Progenitor cell of endocrine pancreas (in vitro differentiated cells): ENCODE measurements at places on chromosomes 11 and 22. TPM values are rescaled to one million over a fixed set of nuclear protein-coding genes. Genes with fewer than 3 reads are reported as not detected.

GRCh38 chr11:9057888-9058287 lies 33.5 kb downstream of the SCUBE2 start:
- no peak for DNase-seq
- no peak overlapping the region for H3K27ac ChIP-seq
- no peaks in the 10 kb centered on the region for H3K36me3 ChIP-seq
- peaks cover 27% of the 10 kb centered on the region for H3K27me3 ChIP-seq
- no peak overlapping the region for H3K4me3 ChIP-seq
- H3K4me1 ChIP-seq: no peaks in the 10 kb centered on the region

DNA sequence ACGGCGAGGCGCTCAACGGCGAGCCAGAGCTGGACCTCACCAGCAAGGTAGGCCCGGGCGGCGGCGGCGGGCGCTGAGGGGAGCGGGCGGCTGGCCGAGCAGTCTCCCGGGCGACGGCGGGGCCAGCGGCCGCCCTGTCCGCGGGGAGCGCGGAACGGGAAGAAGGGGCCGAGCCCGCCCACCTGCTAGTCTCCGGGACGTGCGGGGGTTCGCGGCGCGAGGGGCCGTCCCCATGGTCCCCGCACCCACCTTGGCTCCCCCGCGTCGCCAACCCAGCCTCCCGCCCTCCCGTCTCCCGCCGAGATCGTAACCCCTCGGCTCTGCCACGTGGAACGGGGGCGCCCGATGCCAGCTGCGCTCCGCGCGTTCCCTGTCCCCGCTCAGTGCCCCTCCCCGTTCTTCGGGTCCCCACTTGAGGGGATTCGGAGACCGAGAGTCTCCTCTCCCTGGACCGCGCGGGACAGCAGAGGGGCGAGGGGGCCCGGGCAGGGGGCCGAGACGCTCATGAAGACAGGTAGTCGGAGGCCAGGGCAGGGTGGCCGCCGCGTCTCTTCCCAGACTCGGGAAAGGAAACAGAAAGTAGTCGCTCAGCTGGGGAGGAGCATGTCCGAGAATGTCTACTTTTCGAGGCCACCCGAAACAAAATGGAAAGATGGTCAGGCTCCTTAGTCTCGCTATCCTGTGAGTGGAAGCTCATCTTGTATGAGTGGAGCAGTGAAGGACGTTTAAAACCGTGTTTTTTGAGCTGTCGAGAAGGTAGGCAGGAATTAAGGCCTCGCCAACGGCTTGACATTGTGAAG lies 557 bp downstream of the GTPBP1 start:
- no peaks in the 10 kb centered on the region for H3K27me3 ChIP-seq
- H3K27ac ChIP-seq: peak overlapping the region; percentile 94
- peaks cover 26% of the 10 kb centered on the region for H3K4me1 ChIP-seq

- peak overlapping the region; percentile 97 for H3K4me3 ChIP-seq
- DNase-seq: no peak
- H3K27me3 ChIP-seq: no peaks in the 10 kb centered on the region
- H3K27ac ChIP-seq: peak overlapping the region; percentile 99
- peaks cover 33% of the 10 kb centered on the region for H3K36me3 ChIP-seq
Measured at GRCh38 chr11:123062892-123063825, 1.2 kb upstream of the HSPA8 start.

- no peak for DNase-seq
- peaks cover 31% of the 10 kb centered on the region for H3K4me1 ChIP-seq
- no peaks in the 10 kb centered on the region for H3K27me3 ChIP-seq
- no peak overlapping the region for H3K27ac ChIP-seq
- peaks cover 20% of the 10 kb centered on the region for H3K36me3 ChIP-seq
Measured at GRCh38 chr11:85661972-85662664, 2.8 kb downstream of the CREBZF start.

GRCh38 chr11:33802194-33802950 lies 28.1 kb upstream of the FBXO3 start:
- H3K27me3 ChIP-seq: peaks cover 57% of the 10 kb centered on the region
- peak overlapping the region; percentile 9 for H3K27ac ChIP-seq
- no peaks in the 10 kb centered on the region for H3K36me3 ChIP-seq
- H3K4me1 ChIP-seq: peaks cover 12% of the 10 kb centered on the region

DNA sequence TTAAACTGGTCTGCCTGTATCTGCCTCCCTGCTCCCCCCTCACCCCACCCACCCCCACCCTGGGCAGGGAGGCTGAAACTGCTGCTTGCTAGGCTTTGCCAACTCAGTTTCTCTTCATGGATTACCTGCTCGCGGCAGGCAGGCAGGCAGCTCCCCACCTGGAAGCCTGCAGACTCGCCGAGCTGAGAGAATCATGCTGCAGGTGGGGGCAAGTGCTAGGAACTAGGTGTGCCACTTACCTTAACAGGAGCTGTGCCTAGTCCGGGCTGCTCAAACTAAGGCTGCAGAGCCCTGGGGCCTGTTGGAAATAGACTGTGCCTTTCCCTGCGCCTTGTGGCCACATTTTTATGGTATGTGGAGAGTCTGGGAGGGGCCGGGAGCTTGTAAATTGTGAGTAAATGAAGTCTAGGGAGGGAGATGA lies 30.3 kb downstream of the MARK2 start:
- H3K4me1 ChIP-seq: peaks cover 37% of the 10 kb centered on the region
- H3K4me3 ChIP-seq: no peak overlapping the region
- H3K27ac ChIP-seq: no peak overlapping the region
- H3K36me3 ChIP-seq: no peaks in the 10 kb centered on the region

DNA sequence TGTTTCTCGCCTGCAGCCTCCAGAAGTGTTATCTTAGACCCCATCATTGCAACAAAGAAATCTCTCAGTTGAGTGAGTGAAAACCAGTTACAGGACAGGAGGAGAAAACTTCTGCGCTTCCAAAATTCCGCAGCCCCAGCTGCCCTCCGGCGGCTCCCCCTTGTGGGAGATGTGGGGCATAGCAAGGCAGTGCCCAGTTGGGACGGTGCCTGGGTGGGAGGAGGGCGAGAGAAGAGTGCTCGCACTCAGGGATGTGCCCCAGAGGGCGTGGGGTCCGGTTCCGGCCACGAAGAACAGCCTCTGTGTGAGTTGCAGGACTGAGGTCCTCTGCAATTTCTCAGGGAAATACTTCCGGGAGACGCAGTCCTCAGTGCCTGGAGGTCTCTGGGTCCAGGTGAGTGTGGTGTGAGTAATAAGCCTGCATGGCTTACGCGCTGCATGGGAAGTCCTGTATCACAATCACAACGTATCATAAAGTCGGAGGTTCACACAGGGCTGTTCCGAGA lies 87.0 kb upstream of the BLID start:
- H3K4me3 ChIP-seq: peak overlapping the region; percentile 38
- DNase-seq: peak; percentile 61
- H3K36me3 ChIP-seq: no peaks in the 10 kb centered on the region

DNA sequence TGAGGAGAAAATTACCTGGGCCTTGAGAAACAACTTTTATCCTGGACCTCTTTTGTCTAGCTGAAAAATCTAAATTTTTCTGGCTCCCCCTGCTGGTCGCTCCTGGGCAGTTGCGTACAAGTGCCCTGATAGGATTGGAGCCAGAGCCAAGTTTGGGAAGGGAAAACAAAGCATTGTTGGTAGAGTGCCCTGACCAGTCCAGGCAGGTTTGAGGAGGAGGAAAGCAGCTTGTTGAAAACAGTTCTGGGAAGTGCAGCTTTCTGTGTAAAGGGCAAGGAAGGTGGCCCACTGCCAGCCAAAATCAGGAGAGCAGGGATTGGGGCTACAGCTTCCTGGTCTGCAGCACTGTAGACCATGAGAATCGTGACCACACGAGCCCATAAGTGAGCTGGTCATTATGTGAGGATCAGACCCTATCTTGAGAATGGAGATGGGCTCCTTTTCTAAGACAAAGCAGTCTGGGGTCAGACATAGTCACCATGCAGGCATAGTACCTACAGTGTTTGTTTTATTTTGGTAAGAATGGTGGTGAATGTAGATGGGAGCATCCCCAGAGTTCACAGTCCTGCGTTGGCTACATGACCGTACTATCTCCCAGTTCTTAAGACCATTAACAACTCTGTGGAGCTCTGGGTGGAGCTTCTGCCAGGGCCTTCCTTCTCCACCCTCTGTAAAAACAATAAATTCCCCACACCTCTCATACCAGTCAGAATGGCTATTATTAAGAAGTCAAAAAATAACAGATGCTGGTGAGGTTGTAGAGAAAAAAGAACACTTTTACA lies 21.3 kb upstream of the PIK3IP1 start:
- H3K4me1 ChIP-seq: peaks cover 5% of the 10 kb centered on the region
- no peak overlapping the region for H3K4me3 ChIP-seq
- no peaks in the 10 kb centered on the region for H3K27me3 ChIP-seq
- DNase-seq: peak; percentile 44
- peaks cover 12% of the 10 kb centered on the region for H3K36me3 ChIP-seq

DNA sequence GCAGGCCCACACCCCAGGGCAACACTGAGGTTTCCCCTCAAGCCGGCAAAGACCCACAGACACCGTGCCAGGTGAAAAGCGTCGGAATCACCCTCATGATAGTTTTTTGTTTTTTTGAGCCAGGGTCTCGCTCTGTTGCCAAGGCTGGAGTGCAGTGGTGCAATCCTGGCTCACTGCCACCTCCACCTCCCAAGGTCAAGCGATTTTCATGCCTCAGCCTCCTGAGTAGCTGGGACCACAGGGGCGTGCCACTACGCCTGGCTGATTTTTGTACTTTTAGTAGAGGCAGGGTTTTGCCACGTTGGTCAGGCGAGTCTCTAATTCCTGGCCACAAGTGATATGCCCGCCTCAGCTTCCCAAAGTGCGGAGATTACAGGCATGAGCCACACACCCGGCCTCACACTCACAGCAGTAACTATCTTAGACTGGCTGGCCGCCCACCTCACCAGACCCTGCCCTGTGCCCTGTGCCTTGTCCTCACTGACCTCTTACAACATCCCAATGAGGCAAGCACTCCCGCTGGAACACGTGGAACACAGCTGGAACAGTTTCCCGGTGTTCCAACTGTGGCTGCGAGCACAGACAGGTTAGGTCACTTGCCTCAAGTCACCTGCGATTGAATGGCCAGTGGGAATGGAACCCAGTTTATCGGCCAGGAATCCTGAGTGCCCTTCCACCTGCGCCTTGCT lies 21.1 kb downstream of the LRRC10B start:
- peaks cover 20% of the 10 kb centered on the region for H3K4me1 ChIP-seq
- H3K4me3 ChIP-seq: no peak overlapping the region
- no peaks in the 10 kb centered on the region for H3K36me3 ChIP-seq

DNA sequence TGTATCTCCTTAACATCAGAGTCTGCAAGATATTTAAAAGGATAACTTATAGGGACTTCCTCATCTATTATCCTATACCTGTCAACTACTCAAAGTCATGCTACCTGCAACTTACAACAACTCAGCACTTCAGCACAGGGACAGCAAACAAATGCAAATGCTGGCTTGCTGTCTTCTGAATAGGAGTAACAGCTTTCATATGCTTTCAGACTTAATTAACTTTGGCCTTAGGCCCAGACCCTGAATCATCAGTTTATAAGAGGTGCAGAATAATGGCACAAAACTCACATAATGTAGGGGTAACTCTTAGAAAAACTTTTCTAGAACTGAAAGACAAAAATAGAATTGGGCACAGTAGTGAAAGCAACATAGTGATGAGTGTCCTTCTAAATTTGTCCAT lies 953.4 kb downstream of the DLG2 start:
- H3K36me3 ChIP-seq: no peaks in the 10 kb centered on the region
- no peaks in the 10 kb centered on the region for H3K27me3 ChIP-seq
- no peaks in the 10 kb centered on the region for H3K4me1 ChIP-seq
- H3K4me3 ChIP-seq: no peak overlapping the region
- H3K27ac ChIP-seq: no peak overlapping the region

- no peak for DNase-seq
- no peaks in the 10 kb centered on the region for H3K36me3 ChIP-seq
- H3K4me3 ChIP-seq: peak overlapping the region; percentile 87
Measured at GRCh38 chr11:110094298-110095285, 1.4 kb downstream of the ZC3H12C start.

- no peak overlapping the region for H3K4me3 ChIP-seq
- H3K4me1 ChIP-seq: peaks cover 2% of the 10 kb centered on the region
- DNase-seq: no peak
- H3K27me3 ChIP-seq: peaks cover 27% of the 10 kb centered on the region
Measured at GRCh38 chr11:131668500-131669400, 298.3 kb downstream of the NTM start.

- no peak for DNase-seq
- H3K4me1 ChIP-seq: no peaks in the 10 kb centered on the region
- no peak overlapping the region for H3K27ac ChIP-seq
- H3K27me3 ChIP-seq: peaks cover 8% of the 10 kb centered on the region
- H3K4me3 ChIP-seq: no peak overlapping the region
Measured at GRCh38 chr11:109747839-109748238, 325.8 kb downstream of the C11orf87 start.

DNA sequence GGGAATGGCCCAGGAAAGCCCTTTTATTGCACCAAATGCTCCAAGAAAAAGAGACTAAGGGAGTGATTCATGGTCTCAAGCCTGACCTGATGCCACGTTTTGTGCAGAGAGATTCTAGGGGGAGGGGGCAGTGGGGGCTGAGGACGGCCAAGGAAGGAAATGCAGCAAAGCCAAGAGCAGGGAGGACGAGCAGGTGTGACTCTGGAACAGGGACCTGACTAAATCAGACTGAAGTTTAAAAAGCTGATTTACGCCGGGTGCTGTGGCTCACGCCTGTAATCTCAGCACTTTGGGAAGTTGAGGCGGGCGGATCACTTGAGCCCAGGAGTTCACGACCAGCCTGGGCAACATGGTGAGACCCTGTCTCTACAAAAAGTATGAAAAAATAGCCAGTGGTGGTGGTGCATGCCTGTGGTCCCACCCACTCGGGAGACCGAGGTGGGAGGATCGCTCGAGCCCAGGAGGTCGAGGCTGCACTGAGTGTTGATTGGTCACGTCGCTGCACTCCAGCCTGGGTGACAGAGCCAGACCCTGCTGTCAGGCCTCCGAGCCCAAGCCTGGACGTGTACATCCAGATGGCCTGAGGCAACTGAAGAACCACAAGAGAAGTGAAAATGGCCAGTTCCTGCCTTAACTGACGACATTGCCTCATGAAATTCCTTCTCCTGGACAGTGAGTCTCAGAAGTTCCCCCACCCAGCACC lies 10.8 kb upstream of the IFITM3 start:
- H3K27me3 ChIP-seq: no peaks in the 10 kb centered on the region
- peaks cover 29% of the 10 kb centered on the region for H3K4me1 ChIP-seq
- DNase-seq: no peak
- H3K27ac ChIP-seq: no peak overlapping the region
- no peaks in the 10 kb centered on the region for H3K36me3 ChIP-seq

The LRRC4C gene
- total RNA-seq: 1.3 and 2.0 TPM in 2 replicates

The ASCL2 gene
- 1.6 and 2.4 TPM in 2 replicates for total RNA-seq

The DNAJB13 gene
- total RNA-seq: 1.1 and 1.4 TPM in 2 replicates
